ENCODE measurements at places on chromosomes 7 and 10.

DNA sequence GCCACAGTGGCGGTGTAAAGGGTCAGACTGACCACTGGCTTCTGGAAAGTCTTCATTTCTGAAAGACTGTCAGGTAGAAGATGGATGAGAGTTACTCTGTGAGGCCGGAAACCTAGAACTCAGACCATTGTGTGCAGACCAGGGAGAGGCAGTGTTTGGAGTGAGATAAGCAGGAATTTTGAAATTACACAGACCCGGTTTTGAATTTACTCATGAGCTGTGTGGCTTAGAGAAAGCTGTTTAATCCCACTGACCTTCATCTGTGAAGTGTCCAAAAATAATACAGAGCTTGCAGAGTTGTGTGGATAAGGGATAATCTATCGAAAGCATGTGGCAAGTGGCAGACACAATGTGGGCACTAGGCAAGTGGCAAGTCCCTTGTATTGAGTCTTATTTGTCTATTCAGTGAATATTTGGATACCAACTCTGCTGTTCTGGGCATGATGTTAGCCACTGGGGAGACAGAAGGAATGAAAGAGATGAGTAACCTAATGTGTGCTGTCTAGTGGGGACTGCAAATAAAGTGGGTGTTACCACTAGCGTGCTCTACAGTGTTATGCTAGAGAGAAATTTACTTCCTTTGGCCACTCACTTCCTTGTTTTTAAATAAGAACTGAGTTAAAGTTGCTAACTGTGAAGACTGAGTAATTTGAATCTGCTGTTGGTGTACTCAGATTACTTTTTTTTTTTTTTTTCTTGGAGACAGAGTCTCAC, 69.4 kb downstream of the KIAA1217 start:
- DNase-seq = no peak

DNA sequence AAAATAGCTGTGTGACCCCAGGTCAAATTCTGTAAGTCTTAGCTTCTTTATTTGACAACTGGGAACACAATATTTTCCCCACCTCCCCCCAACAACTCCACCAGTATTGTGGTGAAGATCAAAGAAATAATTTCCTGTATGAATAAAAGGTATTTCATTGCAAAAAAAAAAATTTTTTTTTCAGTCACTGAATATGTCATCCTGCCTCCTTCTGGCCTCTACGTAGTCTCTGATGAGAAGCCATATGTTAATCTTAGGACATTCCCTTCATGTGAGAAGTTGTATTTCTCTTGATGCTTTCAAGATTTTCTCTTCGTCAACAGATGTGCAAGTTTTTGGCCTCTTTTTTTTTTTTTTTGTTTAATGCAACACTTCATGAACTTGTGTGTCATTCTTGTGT, 33.0 kb downstream of the ZNF33A start:
- DNase-seq = no peak

GRCh38 chr10:62818426-62819011, 2.4 kb upstream of the EGR2 start:
- DNase-seq = peak; percentile 60

- DNase-seq = no peak
Observed at GRCh38 chr10:62587011-62587410, 212.8 kb downstream of the ZNF365 start.

GRCh38 chr10:12513775-12514673, 164.7 kb downstream of the CAMK1D start:
- DNase-seq = no peak

GRCh38 chr10:11425676-11426075, 185.8 kb downstream of the USP6NL start:
- DNase-seq = no peak

GRCh38 chr10:128210215-128211063, 84.2 kb upstream of the MKI67 start:
- peak; percentile 79 for DNase-seq

- DNase-seq = no peak
Observed at GRCh38 chr7:22173685-22174573, 183.0 kb downstream of the RAPGEF5 start.

DNA sequence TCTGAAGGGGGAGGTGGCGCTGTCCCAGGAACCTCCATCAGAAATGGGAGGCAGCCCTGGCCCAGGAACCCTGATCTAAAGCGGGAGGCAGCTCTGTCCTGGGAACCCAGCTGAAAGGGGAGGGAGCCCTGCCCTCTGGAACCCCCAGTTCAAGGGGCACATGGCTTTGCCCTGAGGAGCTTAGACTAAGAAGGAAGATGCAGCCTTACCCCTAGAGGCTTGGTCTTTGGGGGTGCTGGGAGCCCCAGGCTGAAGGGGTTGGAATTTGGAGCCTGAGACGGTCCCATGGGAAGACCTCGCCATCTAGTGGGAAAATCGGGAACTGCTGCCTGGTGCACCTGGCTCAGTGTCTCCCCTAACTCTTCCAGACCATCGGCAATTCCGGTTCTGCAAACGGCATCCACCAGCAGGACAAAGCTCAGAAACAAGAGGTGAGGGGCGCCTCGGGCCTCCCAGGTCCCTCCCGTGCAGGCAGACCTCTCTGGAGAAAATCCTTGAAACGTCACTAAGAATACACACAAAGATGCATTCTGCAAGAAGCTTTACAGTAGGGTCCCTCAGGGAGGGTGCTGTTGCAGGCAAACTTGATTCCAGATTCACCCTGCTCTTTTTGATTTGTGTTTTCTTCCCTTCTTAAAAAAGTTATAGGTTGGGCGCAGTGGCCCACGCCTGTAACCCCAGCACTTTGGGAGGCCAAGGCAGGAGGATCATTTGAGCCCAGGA, 52.4 kb upstream of the GTF2IRD1 start:
- peak; percentile 69 for DNase-seq

DNA sequence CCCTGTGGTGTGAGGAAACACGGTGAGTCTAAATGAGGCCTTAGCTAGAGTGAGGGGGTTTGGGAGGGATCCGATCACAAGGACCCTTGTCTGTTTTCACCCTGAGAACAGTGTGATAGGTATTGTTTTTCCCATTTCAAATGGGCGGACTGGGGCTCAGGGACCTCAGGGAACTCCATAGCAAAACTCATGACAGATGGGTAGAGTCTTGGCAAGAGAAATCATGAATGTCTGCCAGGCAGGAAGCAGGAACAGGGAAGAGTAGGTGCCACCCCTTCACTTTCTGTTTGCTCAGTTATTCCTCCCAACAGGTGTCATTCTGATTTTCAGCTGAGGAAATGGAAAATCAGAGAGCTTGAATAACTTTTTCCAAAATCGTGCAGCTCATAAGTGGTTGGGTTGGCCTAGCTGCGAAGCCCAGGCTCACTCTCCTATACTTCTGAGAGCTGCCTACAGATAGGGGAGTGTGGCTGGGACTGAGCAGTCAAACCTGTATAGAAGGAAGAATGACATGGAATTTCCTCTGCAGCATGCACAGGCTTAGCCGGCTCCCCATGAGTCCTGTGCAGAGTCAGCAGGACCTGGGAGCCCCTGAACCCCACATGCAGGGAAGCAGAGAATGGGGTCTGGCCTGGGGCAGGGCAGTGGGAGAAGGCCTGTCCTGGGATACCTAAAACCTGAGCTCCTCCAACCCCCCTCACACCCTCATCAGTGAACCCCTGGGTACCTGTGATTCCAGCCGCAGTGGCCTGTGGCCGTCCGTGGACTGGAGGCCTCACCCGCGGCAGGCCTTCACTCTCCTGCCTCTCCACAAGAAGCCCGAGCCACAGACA, 17.6 kb upstream of the C10orf105 start:
- DNase-seq = no peak

DNA sequence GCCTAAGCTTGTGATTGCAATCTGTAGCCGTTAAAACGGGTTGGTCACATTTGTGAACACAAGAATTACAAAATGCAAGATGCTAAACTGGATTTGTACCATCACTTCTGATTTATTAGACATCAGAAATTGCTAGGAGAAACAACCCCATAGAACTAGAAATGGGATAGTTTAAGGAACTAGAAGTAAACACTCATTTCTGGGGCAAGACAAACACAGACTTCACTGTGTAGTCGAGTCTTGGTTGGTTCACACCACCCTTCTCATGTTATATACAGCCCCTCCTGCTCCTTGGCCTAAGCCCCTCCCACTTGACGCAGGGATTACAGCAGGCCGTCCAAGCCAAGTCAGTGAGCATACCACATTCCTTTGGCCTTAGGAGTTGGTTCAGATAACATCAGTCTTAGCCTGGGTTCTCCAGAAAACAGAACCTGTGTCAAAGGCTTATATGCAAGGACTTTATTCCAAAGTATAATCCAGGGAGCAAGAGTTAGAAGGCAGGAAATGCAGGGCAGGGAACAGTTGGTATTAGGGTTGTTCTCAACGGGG, 2.0 kb upstream of the NRAP start:
- no peak for DNase-seq

GRCh38 chr10:49686651-49687050, 7.2 kb downstream of the C10orf53 start:
- no peak for DNase-seq

GRCh38 chr7:69603937-69604494, 5.7 kb downstream of the AUTS2 start:
- DNase-seq = no peak

DNA sequence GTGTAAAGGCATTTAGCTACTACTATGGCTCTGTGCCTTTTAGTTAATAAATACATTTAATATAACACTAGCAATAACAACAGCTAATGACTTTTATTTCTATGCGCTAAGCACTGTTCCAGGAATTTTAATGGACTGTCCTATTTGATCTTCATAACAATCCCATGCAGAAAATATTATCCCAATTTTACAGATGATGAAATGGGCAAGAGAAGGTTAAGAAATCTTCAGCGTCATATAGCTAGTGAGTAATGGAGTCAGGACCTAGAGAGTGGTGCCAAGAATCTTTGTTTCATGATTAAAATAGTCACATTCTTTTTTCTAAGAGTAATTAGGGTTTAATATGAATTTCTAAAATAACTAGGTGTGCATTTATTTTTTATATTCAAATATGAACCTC, 32.4 kb downstream of the ACTA2 start:
- DNase-seq = no peak

- no peak for DNase-seq
Observed at GRCh38 chr7:36881233-36881874, 157.1 kb upstream of the AOAH start.

DNA sequence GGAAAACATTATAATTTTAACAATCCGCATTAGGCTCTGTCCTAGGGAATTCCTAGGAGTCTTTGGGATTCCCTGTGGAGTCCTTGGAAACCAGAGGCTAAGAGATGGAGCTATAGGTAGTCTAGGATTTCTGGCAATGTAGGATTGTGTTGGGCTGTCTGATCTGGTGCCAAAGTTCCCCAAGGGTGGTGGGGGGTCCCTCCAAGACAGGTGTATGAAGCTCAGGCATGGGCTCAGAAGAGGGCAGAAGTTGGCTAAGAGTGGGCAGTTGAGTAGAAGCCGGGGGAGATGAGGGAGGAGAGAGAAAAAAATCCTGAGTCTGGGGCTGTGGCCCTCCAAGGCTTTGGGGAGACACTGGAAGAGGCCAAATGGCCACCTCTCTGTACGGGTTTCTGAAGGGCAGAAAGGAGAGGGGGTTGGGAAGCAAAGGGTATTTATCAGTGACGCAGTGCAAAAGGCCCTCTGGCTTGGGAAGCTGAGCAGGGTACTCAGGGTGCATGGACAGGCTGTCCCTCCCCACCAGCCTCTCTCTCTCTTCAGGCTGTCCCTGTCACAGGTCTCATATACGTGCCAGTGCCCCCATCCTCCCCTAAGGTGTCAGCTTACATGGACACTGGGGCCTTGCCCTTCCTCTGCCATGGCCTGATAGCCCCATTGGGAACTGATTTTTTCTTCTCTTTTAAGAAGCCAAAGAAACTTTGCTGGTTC, 929 bp downstream of the HOXA6 start:
- peak; percentile 30 for DNase-seq

- no peak for DNase-seq
Observed at GRCh38 chr10:6018422-6018821, 41.1 kb upstream of the IL15RA start.

DNA sequence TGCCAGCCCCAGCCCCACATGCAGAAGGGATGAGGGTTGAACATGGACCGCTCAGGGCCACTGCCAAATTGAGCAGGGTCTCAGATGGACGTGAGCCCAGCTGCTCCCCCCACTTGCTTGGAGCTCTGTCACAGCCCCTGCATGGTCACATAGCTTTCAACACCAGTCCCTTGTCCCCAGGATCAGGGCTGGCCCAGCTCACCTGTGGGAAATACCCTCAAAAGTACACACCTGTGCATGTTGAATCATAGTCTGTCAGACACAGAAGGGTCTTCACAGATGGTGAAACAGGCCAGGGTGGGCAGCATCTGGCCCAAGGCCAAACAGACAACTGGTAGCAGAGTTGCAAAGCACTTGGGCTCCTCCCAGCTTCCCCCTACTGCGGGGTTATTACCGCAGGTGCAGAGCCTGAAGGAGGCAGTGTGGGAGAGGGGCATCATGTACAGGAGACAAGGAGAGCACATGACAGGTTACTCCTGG, 77.6 kb upstream of the UNC5B start:
- no peak for DNase-seq
